Ecto neural progenitor cell (in vitro differentiated cells): ENCODE measurements at places on chromosomes 7 and 10.

DNA sequence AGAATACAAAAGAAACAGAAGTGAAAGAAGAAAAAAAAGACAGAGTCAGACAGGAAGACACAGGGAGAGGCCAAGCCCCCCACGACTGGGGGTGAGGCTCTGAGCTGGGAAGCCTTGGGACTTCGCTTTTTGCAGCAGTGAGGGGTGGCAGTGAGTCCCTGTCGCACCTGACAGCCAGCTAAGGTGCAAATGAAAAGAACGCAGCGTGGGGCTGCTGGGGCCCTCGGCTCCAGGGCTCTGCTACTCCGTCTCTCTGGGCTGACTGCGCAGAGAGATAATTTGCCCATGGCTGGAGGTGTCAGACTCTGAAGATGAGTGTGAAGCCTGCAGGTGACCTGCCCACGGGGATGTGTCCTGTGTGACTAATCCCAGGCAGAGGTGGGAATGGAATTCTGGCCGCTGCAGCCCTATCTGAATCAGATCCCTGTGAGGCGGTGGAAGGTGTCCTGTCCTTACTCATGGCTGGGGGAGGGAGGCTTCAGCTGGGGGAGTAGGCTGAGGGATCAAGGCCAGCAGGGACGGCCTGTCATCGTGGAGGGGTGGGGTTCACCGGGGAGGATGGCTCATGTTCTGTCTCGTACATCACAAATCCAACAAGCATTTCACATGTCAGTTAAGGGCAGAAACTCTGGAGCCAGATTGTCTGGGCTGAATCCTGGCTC is 96.4 kb downstream of the SLIT1 start:
- no peak for DNase-seq

- no peak for DNase-seq
These were observed 445.2 kb upstream of the FZD8 start for GRCh38 chr10:36087006-36088005.

- peak; percentile 86 for DNase-seq
These were observed 23.4 kb downstream of the MAD1L1 start for GRCh38 chr7:2209146-2209960.

- no peak for DNase-seq
These were observed 78.0 kb downstream of the ARL5B start for GRCh38 chr10:18737236-18737635.

GRCh38 chr10:44183667-44184632 is 200.9 kb downstream of the CXCL12 start:
- DNase-seq: no peak

GRCh38 chr10:112330607-112331160 is 43.2 kb upstream of the ACSL5 start:
- no peak for DNase-seq

DNA sequence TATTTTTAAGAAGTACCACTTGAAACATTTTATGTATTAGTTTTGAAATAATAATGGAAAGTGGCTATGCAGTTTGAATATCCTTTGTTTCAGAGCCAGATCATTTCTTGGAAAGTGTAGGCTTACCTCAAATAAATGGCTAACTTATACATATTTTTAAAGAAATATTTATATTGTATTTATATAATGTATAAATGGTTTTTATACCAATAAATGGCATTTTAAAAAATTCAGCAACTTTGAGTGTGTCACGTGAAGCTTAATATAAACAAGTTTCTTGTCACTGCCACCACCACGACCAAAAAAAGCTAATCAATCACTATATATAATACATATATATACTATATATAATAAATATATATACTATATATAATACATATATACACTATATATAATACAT is 4.8 kb downstream of the IL6 start:
- no peak for DNase-seq

DNA sequence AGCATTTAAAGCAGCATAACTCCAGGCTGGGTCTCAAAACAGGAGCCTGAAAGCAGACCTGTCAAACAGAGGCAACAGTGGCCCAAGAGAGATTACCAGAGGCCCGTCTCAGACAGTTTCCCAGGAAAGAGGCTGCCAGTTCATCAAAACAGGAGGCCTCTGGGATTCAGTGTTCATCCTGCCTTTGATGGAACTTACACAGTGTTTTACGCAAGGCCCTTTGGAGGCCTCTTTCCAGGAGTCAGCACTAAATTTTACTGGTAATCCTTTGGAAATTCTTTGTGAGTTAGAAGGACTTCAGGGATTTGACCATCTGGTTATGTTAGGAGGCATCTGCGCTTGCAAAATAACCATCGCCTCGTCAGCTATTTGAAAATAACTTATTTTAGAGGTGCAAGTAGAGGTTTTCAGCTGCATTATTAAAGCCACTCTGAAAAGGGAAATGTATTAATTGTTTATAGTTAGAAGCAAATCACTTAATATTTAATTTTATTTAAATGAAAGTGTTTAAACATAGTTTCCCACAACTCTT is 501.2 kb upstream of the COBL start:
- DNase-seq: no peak

DNA sequence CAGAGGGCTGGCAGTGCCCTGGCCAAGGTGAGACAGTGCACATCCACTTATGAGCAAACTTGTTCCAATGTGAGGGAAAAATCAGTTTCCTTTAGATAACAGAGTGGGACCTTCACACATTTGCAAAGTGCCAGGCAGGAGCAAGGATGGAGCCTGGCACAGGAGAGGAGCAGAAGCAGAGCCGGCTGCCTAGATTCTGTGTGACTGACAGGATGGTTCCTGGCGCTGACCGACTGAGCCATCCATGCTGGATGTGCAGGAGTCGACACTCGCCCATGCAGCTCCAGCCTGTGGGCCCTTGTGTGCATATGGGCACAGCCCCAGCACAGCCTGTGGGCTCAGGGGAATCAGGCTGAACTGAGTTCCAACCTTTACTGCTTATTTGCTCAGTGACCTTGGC is 346.5 kb downstream of the GRID1 start:
- no peak for DNase-seq

GRCh38 chr7:110090110-110090820 is 1000.7 kb upstream of the LRRN3 start:
- DNase-seq: no peak
